ENCODE measurements at places on chromosomes 13 and 19. TPM values are rescaled to one million over a fixed set of nuclear protein-coding genes. Genes with fewer than 3 reads are reported as not detected.

DNA sequence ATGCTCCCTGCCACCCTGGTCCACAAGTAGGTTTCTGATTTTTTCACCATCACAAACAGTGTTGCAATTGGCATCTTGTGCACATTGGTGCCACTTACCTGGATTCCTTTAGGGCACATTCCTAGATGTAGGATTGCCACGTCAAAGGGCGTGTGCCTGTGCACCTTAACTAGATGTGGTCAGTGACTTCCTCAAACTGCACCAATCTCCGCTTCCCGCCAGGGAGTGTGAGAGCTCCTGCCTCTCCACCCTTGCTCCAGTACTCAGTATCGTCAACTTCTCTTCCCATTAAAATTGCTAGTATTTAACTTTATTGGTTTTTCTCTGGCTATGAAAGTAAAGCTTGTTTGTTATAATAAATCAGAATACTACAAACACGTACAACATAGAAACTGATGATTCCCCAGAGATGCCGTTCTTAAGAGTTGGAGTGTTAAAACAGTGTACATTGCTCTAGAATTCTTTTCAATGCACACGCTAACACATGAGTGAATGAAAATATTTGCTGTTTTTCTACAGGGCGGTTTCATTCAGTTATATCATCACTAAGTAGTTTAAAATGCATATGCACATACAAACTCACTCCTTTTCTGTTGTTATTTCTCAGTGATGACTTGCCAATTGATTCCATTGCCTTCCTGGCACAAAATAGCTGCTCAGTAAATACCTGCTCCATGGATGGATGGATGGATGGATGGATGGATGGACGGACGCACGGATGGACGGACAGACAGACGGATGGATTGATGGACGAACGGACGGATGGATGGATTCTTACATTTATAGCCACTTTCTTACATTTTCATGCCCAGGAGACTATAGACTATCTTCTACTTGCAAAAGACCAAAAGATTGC is 23.4 kb downstream of the CCNE1 start:
- no peak for DNase-seq

- DNase-seq, result peak; percentile 89
Measured at GRCh38 chr19:48319647-48320541, 5.5 kb upstream of the EMP3 start.

- DNase-seq, result no peak
Measured at GRCh38 chr13:113963376-113963775, 10.5 kb downstream of the C13orf46 start.

YJEFN3 gene
- total RNA-seq, result 21.6 TPM

DMKN gene
- 0.88 TPM for total RNA-seq

SULT2B1 gene
- total RNA-seq, result not detected

LGALS7B gene
- total RNA-seq, result not detected

- no peak for DNase-seq
Measured at GRCh38 chr19:23949611-23950010, 34.9 kb downstream of the ZNF726 start.

SIPA1L3 gene
- 97.7 TPM for total RNA-seq

GRCh38 chr13:73193554-73193953 is 134.7 kb downstream of the KLF5 start:
- DNase-seq, result no peak

CEACAM6 gene
- 0.20 TPM for total RNA-seq

DNA sequence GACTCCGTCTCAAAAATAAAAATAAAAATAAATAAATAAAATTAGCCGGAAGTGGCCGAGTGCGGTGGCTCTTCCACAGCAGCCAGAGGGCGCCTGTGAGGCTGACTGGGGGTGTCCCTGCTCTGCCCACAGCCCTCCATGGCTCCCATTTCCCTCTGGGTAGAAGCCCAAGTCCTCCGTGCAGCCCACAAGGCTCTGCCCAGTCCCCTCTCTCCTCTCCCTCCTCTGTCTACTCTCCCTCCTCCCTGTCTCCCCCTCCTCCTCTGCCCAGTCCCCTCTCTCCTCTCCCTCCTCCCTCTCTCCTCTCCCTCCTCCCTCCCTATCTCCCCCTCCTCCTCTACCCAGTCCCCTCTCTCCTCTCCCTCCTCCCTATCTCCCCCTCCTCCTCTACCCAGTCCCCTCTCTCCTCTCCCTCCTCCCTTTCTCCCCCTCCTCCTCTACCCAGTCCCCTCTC is 20.4 kb downstream of the MISP start:
- peak; percentile 71 for DNase-seq

DNA sequence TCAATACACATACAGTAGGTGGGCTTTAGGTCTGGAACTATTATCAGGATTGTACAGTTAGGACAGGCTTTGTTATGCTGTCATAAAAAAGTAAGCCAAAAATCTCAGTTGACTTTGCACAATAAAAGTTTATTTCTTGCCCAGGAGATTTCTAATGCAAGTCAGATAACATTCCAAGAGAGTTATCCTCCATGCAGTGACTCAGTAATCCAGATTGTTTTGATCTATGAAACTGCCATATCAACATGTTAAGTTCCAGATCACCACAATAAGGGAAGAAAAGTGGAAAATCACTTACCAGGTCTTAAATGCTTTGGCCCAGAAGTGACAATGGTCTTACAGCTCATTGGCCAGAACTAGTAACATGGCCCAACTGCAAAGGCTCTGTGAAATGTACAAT is 636.2 kb upstream of the KLF12 start:
- DNase-seq, result no peak

- DNase-seq, result no peak
Measured at GRCh38 chr13:112905619-112905989, 63.4 kb upstream of the MCF2L start.

DNA sequence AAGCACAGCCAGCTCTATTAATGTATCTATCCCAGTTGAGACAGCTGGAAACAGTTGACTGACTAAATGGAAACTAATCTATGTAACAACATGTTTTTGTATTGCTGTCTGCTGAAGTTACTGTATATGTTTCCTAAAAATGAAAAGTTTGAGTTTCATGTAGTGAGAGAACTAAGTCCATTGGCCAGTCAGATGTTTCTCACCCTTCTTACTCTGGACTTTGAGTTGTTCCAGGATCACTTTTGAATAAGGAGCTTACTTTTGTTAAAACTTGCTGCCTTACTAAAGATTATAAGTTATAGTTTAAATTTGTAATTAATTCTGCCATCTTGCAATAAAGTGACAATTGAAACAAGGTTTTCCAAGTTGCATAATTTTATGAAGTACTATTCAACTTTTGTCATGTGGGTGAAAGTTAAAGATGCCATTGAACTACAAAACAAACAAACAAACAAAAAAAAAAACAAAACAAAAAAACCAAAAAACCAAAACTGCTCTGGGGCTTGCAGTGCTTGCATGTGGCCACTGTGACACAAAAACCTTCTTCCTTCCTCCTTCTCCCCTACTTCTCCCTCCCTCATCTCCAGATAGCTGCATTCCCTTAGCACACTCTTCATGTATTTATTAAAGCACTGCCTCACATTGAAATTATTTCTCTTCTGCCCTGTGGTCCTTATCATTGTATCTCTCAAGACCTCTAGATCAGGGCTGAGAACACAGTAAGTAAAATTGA is 15.3 kb downstream of the WDFY2 start:
- no peak for DNase-seq

- no peak for DNase-seq
Measured at GRCh38 chr13:95327190-95327589, 25.9 kb upstream of the ABCC4 start.

LILRB1 gene
- total RNA-seq, result 0.22 TPM

GRCh38 chr19:45187421-45188100 is 9.0 kb downstream of the BLOC1S3 start:
- no peak for DNase-seq

IL4I1 gene
- 0.59 TPM for total RNA-seq

ALOX5AP gene
- 0.81 TPM for total RNA-seq

B3GNT3 gene
- total RNA-seq, result not detected

CBY2 gene
- not detected for total RNA-seq

GRCh38 chr13:107770541-107770940 is 444.8 kb downstream of the LIG4 start:
- no peak for DNase-seq

- DNase-seq, result peak; percentile 53
Measured at GRCh38 chr19:28578786-28579505, 634.0 kb downstream of the UQCRFS1 start.

PROZ gene
- not detected for total RNA-seq

GRCh38 chr19:14383661-14384555 is 2.7 kb downstream of the ADGRE5 start:
- no peak for DNase-seq

DNA sequence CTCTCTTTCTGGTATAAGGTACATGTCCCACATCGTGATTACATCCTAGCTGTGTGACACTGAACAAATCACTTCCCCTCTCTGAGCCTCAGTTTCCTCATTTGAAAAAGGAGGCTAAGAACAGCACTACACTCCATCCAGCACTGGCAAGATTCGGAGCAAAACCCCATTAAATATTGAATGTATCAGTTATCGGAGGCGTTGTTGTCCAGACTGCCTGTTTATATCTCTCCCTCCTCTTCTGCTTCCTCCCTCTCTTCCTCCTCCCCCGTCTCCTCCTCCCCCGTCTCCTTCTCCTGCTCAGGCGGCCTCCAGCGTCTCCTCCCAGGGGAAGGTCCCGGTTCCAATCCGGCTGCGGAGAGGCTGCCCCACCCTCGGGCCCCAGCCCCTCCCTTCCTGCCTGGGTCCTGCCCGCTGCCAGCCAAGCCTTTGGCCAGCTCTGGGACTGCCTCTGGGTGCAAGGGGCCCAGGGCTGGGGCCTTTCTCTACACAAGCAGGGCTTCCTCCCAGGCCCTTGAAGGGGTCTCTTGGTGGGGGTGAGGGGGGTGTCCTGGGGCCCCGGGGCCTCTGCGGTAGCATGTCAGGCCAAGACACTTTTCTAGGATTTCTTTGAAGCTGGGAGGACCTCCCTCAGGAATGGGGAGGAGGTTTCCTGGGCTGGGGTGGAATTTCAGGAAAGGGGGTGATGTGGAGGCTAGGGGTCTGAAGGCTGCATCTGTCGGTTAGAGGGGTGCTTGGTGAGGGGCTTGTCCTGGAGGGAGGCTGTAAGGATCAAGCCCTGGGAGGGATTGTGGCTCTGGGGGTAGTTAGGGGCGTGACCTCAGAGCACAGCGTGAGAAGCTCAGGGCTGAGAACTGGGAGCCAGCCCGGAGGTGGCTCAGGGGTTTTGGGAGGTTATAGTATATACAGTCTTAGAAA is 1.9 kb downstream of the RRAS start:
- peak; percentile 60 for DNase-seq

DNA sequence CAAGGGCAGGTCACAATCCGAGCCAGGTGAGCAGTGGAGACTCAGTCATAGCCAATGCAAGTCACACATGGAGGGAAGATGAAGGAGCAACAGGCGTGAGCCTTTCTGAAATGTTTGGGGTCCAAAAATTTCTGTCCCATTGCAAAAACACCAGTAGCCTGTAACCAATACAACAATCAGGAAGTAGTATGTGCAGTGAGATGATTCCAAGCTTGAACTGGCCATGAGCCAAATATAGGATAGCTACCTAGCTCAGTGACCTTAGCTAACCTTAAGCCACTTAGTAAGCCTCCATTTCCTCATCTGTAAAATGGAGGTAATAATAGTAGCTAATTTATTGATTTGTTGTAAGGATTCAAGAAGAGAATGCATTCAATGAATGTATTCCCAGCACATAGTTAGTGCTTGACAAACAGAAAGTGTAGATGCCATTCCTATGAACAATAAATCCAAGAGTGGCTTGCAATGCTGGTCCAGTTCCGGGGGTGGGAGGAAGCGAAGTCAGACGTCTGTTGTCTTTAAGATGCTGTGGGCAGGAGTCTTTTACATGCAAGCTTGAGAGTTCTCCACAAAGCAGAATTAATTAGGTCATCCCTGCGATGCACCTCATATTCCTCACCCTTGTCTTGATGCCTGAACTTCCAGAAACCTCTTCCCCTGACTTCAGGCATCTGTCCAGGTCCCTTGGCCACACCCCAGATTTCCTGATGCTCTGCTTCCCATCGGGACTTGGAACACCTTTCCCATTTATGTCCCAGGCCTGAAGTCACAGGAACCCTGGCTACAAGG is 195.7 kb upstream of the UBL3 start:
- DNase-seq, result no peak

- peak; percentile 67 for DNase-seq
Measured at GRCh38 chr19:49473868-49474541, at the start of gene FLT3LG. TSS of gene FLT3LG (plus strand) at chr19:49474215. CDS start at chr19:49474640, 425 bp downstream.

DNA sequence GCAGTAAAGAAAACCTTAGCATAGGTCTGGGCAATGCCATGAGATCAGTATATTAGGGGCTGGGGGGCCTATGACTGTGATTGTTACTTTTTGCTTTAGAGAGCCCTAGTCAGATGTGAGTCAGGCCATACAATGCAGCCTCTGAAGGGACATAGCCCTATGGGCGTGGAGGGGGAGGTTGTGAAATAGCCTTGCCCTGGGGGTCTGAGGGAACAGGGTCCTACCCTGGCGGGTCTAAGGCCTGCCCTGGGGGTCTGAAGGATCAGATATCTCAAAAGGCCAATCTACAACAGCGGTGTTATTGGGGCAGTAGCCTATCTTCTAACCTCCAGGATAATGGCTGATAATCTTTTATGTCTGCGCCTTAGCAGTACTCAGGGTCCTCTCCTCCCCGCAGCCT is 13.8 kb upstream of the SLC1A5 start:
- DNase-seq, result no peak

DNA sequence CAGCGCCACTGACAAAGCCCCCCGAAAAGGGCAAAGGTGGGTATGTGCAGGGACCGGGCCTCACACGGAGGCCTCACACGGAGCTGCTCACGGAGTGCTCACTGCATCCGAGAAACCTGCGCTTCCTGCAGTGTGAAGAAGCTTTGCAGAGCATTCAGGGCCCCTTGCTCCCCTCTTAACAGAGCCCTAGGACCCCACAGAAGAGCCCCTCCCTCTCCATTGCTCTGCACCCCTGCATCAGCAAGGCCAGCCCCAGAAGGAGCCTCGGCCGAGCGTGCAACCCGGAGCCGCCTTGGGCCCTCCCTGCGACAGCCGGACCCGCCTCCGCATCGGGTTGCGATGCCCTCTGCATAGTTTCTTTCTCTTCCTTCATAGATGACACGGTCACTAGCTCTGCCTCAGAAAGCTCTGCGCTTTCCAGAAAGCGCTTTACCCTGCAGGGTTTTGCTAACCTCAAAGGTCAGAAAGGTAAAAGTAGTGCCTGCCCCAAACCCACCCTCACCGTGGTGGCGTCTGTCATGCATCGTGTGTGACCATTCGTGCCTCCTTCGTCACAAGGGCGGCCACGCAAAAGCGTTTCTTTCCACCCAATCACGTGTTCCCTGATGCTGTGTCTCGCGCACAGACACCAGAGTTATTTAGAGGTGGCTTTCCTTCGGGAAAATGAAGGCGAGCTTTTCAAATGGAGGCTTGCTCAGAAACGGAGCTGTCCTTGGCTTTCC is 15.7 kb upstream of the F7 start:
- DNase-seq, result peak; percentile 13

DNA sequence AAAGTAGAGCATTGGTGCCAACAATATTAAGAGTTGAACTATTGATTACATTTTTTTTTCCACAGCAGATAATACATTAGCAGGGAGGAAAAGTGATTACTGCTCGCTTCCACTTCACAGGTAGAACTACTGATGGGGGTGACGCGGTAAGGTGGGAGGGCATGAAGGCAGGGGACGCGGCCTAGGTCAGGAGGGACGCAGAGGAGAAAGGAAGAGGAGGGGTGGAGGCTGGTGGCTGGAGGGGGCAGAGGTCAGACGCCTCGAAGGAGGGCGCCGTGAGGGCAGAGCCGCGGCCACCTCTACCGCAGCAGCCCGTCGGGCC is 287 bp upstream of the B3GLCT start:
- no peak for DNase-seq
